Activated CD8-positive, alpha-beta memory T cell treated with anti-CD3 and anti-CD28 coated beads, Interleukin-2, amount 50 U/mL, for 4 hours (primary cell): ENCODE measurements at places on chromosomes 12 and 14.

- no peak for DNase-seq
These were observed 1891.0 kb upstream of the FLRT2 start for GRCh38 chr14:83638748-83639504.

DNA sequence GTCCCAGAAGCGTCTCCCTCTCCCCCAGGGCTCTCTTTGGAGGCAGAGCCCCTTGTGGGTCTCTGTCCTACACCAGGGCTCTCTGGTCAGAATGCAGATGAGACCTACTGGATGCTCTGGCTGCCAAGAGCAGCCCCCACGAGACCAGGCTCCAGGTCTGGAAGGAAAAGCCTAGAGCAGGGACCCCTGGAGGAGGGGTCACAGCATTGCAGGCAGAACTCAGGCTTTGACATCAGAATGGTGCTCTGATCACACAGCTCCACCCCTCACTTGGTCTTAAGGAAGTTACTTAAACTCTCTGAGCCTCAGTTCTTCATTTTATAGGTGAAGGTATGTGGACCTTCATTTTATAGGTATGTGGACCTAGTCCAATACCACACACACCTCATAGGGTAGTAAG lies 83.1 kb downstream of the ARL6IP4 start:
- no peak for DNase-seq

DNA sequence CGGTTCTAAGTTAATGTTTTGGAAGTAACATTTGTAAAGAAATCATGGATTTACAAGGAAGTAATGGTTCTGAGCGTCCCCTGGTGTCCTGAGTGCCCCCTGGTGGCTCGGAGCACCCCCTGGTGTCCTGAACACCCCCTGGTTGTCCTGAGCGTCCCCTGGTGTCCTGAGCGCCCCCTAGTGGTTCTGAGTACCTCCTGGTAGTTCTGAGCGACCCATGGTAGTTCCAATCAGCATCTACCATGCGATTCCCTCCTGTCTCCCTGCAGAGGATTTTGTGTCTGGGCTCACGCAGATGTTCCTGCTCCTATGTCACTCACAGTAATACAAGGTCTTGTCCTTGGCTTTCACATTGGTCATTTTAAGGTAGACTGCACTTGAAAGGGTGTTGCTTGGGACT lies 1352.9 kb downstream of the TMEM121 start:
- DNase-seq: peak; percentile 47

DNA sequence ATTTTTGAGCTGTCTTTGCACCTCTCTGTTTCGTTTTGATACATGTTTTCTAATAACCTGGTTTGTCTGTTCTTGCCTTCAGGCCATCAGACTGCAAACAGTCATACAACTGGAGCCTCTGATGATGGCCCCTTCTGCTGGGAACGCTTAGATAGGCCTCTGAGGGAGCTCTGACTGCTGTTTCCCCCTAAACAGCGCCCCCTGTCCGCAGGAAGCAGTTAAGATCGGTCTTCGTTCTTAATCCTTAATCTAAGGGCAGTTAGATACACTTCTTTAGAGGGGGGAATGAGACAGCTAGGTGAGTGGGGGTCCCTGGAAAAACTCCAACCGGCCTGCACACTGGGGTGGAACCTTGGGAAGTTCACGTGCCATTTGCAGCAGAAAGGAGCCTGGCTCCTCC lies 1338.8 kb upstream of the SEL1L start:
- DNase-seq: no peak

- no peak for DNase-seq
These were observed 442.5 kb downstream of the KCNH5 start for GRCh38 chr14:62602712-62603111.

DNA sequence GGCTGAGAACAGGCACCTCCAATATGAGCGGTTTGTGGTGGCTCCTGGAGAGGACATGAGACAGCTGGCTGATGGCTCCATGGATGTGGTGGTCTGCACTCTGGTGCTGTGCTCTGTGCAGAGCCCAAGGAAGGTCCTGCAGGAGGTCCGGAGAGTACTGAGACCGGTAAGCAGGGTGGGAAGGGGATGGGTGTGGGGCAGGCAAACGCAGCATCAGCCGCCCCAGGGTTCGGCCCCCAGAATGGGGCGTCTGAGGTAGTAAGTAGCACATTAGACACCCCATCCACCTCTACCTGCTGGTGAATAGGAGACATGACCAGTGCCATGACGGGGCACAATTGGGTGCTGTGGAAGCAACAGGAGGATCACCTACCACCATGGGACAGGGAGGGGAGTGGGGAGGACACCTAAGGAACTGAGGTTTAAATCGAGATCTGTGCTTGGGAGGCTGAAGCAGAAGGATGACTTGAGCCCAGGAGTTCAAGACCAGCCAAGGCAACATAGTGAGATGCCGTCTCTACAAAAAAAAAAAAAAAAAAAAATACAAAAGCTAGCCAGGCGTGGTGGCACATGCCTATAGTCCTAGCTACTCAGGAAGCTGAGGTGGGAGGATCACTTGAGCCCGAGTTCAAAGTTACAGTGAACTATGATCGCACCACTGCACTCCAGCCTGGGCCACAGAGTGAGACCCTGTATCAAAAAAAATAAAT lies 25.5 kb downstream of the ITGA7 start:
- DNase-seq: no peak

DNA sequence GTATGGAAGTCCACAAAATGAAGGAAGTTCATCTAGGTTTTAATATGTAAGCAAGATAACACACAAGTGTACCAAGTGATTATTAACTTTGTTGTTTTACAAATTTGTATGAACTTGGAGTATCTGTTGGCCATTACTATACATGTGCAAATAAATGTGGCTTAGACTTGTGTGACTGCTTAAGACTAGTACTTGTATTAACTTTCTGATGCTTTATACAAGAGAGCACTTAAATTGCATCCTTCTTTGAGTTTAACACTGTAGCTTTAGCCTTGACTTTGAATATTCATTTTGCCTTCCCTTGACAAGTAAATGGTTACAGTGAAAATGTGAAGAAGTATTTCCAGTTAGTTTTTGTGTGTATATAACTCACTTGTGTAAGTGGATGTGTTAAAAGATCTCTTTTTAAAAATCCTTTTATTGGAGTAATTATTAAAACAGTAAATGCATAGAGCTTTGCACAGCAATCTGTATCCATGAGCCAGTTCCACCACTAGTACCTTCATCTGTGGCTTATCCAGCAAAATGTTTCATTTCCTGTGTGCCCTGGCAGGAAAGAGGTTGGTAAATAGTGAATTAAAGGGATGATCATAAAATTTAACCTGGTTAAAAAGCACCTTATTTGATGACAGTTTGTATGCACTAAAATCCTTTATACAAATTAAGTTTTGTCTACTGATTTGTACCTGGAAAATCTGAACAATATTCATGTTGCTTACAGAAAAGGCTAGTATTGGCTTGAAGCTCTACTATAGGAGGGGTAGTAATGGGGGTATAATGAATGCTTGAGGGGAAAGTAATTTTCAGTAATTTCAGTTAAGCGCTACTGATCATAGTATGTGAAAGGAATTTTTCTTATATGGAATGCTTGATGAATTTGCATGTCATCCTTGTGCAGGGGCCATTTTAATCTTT lies 8.0 kb downstream of the PNN start:
- no peak for DNase-seq

DNA sequence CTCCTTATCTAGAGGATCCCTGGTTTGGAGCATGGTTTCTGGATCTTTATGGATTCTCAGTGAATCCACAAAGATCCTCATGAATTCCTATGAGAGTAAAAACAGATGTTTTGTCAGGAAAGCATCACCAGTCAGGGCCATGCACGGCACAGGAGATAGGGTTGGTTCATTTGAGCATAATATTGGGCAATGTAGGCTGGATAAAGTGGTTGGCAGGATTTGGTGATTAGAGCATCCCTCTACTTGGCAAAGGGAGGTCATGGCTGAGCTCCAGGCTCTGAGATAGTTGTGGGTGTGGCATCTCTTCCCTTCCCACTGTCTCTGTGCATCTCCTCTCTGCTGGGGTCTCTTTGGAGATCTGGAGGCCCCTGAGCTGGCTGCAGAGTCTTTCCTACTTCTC lies 149.8 kb downstream of the DACT1 start:
- DNase-seq: no peak

- no peak for DNase-seq
These were observed 29.0 kb downstream of the PTPRQ start for GRCh38 chr12:80472911-80473500.

GRCh38 chr12:98354520-98355035 lies 160.8 kb upstream of the TMPO start:
- DNase-seq: no peak
